Left cardiac atrium (tissue), 4 donors: ENCODE measurements at places on chromosomes 5 and 9. TPM values are rescaled to one million over a fixed set of nuclear protein-coding genes. Genes with fewer than 3 reads are reported as not detected.
A peak's percentile ranks its signal among the peaks of the same experiment; 100 is the strongest.

Gene PCDHB4
- total RNA-seq = 2.4 TPM

Gene SURF2
- total RNA-seq = 15.5 TPM

Gene PCDHA12
- total RNA-seq = 0.34 TPM

Gene SNCAIP
- 3.2 TPM for total RNA-seq

DNA sequence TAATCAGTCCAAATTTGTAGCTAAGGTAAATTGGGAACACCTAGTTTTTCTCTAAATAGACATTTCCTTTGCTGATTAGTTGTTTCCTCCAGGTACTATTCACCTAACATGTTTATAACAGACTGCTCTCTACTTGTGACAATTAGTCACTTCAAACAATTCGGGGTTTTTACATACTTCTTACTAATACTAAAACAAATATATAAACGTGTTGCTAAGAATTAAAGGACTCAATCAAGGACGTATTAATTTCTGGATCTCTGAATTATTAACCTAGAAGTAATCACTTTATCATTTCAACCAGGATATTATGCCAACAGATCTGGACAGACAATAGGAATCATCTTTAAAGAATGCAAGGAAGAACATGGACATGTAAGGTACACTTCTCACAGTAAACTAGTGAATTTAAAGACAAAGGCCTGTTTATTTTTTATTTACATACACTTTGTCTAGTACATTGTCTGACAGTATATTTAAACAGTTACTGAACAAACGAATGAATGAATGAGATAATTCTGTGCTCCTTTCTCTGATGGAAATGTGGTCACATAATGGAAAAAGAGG, 22.3 kb downstream of the PJA2 start:
- DNase-seq = no peak

Gene SERF1B
- 26.6 TPM for total RNA-seq

DNA sequence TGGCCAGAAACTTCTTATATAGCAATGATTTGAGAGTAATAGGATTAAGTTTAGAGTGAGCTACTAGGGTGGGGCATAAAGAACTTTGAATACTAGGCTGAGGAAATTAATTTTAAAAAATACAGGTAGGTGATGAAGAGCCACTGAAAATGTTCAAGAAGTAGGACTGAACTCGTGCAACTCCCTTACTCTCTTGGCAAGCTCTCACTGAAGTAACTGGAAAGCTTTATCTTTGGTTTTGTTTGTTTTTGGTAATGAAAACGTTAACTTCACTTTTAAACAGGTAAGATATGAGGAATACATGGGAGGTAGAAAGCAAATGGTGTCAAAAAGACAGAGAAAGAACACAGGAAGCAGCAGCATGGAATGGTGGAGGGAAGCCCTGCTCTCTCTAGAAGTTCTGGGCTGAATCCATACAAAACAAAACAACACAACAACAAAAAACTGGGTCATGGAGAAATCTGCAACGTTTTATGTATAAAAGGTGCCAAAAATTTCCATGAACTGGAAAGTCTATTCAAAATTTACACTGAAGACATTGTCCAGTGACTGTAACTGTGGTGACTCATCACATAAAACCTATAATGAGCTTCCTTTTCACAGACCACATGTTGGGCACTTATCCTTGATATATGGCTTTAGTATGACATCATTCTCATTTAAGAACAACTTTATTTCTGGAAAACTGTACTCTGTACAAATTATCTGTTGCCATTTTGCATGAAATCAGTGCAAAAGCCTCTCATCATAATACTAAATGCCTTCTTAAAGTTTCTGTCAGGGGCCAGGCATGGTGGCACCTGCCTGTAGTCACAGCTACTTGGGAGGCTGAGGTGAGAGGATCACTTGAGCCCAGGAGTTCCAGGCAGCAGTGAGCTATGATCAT, 91.2 kb upstream of the CHD1 start:
- DNase-seq = no peak

DNA sequence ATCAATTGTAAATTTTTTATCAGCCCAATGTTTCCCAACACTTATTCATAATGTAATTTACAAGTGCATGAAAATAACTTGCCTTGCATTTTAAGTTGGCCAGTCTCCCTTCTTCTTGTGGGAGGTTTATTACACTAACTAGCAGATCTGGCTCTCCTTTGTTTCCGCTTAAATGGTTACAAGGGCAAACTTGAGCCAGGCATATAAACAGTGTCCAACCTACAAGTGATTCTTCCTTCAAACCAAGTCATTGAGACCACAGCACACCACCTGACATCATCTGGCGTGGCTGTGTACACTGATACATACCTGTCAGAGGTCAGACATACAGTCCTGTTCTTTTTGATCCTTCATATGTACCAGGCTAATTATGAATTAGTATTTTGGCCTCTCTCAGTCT, 80.1 kb downstream of the ALDH1A1 start:
- DNase-seq = no peak

DNA sequence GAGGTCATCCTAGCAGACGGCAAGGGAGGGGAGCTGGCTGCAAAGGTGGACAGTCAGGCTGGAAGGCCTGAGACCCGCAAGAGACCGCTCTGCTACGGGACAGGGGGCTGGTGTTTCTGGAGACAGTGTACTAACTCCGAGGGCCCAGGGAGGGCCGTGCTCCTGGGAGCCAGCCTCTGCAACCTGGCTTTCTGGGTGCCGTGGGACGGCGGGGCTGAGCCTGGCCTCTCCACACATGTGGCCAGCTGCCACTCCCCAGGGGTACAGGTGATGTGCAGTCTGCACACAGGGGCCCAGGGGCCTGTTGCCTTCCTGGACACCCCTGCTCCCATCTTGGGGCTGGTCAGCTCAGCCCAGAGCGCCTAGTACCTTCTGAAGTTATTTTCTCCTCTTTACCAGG, 92.2 kb downstream of the MRPL36 start:
- DNase-seq = no peak

GRCh38 chr5:133775584-133776304, 163.4 kb upstream of the FSTL4 start:
- DNase-seq = no peak

DNA sequence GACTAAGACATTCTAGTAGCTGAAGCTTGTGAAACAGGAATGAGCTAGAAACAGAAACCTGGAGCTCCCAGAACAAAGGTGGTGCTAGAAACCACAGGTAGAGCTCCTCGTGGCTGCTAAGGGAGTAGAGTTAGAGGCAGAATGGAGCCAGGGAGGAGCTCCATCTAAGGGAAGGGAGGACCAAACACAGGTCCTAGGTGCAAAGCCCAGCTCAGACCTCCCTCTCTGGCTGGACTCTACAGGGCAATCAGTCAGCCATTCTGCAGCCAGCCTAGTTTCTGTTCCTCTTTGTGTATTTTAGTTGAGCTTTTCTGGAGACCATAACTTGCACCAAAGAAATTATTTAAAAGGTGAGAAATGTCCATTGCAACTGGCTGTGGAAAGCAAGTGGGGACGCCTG, 70.4 kb downstream of the CRB2 start:
- DNase-seq = no peak

- DNase-seq = no peak
These were observed 153.7 kb downstream of the TLE1 start for GRCh38 chr9:81535542-81536241.

Gene CER1
- total RNA-seq = not detected

Gene MRPL50
- 19.9 TPM for total RNA-seq

DNA sequence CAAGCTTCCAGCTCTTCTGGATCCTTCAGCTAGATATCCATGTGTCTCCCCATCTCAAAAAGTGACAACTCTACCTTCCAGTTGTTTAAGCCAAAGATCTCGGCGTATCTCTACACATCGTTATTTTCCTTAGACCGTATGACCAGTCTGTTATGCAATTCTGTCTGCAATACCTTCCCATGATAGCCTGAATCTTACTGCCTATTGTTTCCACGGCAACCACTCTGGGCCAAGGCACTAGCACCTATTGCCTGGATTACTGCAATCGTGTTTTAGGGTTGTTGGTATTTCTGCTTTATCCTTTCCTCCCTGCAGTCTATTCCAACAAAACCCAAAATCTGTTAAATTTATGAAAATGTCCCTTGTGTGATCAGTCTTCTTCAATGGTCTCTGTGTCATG, 448.4 kb downstream of the MTRR start:
- no peak for DNase-seq

Gene GPX3
- 1,172 TPM for total RNA-seq

DNA sequence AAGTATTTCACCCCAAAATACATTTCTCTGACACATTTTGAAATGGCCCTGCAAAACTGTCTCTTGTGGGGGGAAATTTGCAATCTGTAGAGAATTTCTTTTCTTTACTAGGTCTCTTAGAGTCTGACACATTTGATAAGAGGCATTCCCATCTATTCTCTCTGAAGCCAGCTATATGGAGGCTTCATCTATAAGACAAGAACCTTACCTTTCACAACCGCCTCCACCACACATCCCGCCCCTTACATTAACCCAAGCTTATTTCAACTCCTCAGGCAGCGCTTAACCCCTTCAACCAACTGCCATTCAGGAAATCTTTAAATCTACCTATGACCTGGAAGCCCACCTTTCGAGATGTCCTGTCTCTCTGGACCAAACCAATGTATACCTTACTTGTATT, 829.5 kb downstream of the TLE4 start:
- DNase-seq = no peak

GRCh38 chr5:79873187-79873586, 117.9 kb downstream of the MTX3 start:
- DNase-seq = no peak

GRCh38 chr5:109936996-109937395, 247.3 kb downstream of the MAN2A1 start:
- no peak for DNase-seq

- no peak for DNase-seq
These were observed 70.3 kb downstream of the INSYN2B start for GRCh38 chr5:169909945-169910344.

Gene TERT
- total RNA-seq = not detected

DNA sequence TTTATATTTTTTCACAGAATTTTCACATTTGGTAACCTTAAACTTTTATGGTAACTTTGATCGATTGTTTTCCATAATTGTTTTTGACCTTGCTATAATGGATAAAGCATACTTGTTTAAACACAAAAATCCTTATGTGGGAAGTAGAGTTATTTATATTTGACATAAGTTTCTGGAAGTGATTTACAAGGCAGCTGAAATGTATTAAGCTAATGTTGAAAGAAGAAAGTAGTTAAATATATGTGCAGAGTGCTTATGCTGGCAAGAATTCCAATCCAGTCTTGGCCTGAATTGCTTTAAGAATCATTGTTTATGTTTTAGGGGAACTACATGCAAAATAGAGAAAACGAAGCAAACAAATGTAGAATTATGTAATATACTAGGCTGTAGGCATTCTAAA, 763.6 kb downstream of the TAF11L14 start:
- no peak for DNase-seq

DNA sequence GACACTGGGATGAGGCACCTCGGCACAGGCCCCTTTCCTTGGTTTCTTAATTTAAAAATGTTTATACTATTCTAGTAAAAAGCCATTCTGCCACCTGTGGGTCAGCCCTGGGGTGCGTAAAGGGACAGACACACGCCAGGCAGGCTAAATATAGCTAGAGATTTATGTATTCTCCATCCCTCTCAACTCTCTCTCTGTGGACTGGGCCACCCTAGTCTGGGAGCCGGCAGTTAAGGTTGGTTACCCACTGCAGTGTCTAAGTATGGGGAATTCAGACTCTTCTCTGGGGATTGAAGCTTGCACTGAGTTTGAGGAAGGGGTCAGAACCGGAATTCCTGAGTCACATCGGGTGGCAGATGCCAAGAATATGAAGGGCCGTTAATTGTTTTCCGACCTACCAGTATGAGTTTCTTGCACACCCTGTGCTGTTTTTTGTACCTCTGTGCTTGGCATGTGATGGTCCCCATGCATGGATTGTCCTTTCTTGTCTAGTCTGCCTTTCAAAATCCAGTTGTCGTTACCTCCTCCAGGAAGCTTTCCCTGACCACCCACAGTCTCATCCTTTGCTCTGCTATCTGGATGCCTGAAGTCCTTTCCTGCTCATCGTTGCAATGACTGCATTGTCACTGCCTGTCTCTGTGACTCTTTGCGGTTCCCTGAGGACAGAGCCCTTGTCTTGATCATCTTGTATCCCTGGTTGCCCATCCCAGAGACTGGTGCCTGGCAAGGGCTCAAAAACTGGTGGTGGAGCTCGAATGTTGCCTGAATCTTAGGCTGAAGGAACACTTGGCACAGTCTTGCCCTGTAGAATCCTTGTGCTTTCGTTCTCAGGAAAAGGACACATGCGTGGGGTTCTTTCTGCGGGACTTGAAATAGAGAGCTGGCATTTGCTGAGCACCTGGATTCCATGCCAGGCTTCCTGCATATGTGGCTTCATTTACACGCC, 2.1 kb downstream of the NEURL1B start:
- peak; percentile 17 for DNase-seq

DNA sequence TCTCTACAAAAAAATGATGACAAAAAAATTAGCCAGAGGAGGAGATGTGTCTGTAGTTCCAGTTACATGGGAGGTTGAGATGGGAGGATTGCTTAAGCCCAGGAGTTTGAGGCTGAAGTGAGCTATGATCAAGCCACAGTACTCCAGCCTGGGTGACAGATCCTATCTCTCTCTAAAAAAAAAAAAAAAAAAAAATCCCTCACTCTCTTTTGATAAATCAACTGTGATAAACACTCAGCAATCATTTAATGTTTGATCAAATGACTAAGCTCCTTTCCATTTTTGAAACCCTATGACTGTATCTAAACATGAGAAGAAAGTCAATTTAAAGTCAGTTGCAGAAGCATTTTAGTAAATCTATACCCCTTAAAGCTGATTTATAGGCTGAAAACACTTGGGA, 112.1 kb upstream of the IL6ST start:
- no peak for DNase-seq

Gene IGIP
- total RNA-seq = 14.4 TPM

DNA sequence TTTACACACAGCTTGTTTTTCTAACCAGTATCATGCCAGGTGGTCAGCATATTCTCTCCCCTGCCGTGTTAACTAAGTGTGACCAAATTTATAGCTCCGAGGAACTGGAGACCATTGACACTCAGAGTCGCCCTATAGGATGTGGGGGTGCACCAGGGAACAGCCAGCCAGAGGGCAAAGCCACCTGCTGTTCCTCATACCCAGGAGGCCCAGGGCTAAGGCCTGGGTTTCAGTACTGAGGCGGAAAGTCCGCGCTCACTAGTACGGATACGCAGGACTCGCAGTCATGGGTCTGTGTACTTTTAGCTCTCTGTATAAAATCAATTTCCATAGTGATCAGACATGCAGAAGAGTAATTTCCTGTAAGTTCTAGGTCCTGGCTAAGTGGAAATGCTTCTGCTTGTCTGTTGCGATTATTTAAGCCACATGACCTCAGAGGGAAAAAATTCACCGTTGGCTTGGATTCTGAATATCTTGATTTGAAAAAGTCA, 247.0 kb downstream of the AOPEP start:
- DNase-seq = no peak

DNA sequence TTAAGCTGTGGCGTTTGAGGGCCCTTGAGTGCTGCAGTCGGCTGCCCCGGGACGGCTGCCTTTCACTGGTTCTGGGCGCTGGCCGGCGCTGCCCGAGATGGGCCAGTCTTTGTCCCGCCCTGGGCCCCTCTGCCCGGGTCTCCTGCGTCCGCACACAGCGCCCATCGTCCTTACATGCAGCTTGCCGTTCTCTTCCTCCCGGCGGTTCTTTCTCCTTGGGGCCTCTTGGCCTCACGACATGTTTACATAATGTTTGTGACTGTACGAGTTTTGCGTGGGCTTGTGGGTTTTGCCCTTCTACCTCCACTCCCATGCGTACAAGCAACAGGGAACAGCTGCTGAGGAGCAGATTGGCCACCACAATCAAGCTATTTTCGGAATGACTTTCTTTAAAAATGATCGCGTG, 618 bp downstream of the TNPO1 start:
- DNase-seq = peak; percentile 68

Gene PCDHB10
- total RNA-seq = 1.5 TPM

Gene CCDC180
- total RNA-seq = 1.9 TPM

Gene ZSWIM6
- 7.8 TPM for total RNA-seq

Gene IFNA21
- not detected for total RNA-seq

Gene NDUFAF2
- total RNA-seq = 42.8 TPM

Gene IFNA16
- total RNA-seq = not detected
